CD4-positive, CD25-positive, alpha-beta regulatory T cell (primary cell): ENCODE measurements at places on chromosomes 3 and 15. TPM values are rescaled to one million over a fixed set of nuclear protein-coding genes. Genes with fewer than 3 reads are reported as not detected.

Gene LDHAL6B
- total RNA-seq = not detected

Gene UACA
- not detected for total RNA-seq

Gene DUOX1
- not detected for total RNA-seq

Gene LIPC
- 0.99 TPM for total RNA-seq

Gene PIF1
- total RNA-seq = 0.37 TPM

Gene CPNE9
- total RNA-seq = not detected

Gene RAP2B
- 19.9 TPM for total RNA-seq
